Hematopoietic multipotent progenitor cell treated with erythropoietin and hydrocortisone succinate and interleukin-3 and kit ligand, for 4 days (in vitro differentiated cells): ENCODE measurements at places on chromosomes 3 and 15.

GRCh38 chr3:114816052-114816451, 331.0 kb downstream of the ZBTB20 start:
- peak; percentile 16 for DNase-seq

- DNase-seq, result no peak
Observed at GRCh38 chr15:70348226-70348543, 250.5 kb upstream of the TLE3 start.

- no peak for DNase-seq
Observed at GRCh38 chr15:74201710-74202420, 722 bp downstream of the STRA6 start.

DNA sequence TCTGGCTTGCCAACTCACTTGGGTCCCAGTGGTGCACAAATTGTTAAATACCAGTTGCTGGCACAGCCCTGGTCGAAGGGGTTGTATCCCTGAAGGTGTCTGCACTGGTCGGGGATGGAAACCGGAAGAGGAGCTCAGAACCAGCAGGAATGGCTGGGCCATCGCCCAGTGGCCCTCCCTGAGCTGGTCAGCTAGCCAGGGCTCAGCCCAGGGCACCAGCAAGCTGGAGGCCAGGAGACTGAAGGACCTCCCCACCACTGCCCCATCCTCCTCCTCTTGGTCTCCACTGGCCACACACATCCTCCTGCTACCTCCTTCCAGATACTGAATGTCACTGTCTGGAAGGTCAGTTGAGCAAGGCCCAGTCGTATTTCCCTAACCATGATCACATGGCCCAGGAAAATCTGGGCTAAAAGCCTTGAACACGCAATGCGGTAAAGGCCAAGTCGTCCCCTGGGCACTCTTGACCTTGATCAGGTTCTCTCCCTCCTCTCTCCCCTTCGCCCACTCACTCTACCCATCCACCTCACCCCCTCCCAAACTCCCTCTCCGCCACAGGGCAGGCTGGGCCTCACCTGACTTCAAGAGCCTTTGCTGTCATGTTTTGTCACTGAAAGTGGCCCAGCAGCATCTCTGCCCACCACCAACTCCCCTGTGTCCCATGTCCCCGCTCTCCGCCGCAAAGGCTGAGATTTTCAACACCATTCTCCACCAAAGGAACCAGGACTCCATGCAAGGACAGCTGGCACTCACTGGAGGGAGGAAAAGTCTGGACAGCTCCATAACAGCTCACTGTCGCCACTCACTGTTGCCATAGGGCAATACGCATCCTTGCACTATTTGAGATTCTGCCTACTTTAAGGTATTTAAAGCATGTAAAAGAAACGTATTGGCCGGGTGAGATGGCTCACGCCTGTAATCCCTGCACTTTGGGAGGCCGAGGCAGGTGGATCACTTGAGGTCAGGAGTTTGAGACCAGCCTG, 12.1 kb downstream of the ZDHHC19 start:
- peak; percentile 58 for DNase-seq

DNA sequence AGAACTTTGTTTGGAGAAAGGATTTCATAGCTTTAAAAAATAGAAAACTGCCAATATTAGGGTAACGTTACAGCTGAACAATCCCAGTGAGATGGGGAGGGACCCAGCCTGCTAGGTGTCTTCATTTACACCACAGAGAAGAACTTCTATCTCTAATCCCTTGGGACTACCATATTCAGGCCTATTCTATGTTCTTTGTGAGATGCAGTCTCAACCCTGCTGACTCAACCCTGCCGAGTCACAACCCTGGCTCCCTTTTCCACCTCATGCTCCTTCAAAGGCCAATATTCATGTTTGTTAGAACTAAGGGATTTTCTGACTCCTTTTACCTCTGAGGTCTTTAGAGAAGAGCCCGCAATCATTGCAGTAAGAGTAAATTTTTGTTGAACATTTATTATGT, 350.5 kb downstream of the EPHB1 start:
- no peak for DNase-seq

GRCh38 chr3:184716622-184717398, 4.9 kb upstream of the MAGEF1 start:
- no peak for DNase-seq

- DNase-seq, result no peak
Observed at GRCh38 chr3:64716110-64716710, 28.4 kb upstream of the ADAMTS9 start.

DNA sequence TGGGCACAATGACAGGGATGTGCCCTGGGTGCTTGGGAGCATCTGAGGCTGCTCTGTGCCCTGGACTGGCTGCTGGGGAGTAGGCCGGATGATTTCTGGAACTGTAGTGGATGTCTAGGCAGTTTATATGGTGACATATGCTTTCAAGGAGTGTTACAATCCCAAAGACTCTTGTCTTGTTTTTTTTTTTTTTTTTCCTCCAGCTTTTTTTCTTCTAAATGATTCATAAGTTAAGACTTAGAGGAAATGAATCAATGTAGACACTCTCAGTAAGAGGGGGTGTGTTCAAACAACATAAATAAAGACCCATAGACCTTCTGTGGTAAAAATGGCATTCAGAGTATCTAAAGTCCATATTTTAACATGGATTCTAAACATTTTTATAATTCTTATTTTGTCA, 706.1 kb upstream of the GOLIM4 start:
- no peak for DNase-seq

DNA sequence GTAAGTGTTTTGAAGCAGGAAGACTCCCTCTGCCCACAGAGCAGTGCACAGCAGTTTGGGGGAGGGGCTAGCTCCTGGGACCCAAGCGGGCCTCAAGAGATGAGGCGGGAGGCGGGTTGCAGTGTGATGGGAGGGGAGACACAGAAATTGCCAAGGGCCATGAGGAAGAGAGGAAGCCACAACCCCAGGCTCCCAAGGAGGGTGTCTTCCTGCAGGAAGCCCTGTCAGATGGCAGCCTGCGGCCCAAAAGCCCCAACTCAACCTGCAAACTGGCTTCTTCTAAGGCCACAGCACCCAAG, 7.3 kb upstream of the ISLR2 start:
- peak; percentile 53 for DNase-seq

- DNase-seq, result no peak
Observed at GRCh38 chr3:172146349-172146748, 107.0 kb downstream of the FNDC3B start.

DNA sequence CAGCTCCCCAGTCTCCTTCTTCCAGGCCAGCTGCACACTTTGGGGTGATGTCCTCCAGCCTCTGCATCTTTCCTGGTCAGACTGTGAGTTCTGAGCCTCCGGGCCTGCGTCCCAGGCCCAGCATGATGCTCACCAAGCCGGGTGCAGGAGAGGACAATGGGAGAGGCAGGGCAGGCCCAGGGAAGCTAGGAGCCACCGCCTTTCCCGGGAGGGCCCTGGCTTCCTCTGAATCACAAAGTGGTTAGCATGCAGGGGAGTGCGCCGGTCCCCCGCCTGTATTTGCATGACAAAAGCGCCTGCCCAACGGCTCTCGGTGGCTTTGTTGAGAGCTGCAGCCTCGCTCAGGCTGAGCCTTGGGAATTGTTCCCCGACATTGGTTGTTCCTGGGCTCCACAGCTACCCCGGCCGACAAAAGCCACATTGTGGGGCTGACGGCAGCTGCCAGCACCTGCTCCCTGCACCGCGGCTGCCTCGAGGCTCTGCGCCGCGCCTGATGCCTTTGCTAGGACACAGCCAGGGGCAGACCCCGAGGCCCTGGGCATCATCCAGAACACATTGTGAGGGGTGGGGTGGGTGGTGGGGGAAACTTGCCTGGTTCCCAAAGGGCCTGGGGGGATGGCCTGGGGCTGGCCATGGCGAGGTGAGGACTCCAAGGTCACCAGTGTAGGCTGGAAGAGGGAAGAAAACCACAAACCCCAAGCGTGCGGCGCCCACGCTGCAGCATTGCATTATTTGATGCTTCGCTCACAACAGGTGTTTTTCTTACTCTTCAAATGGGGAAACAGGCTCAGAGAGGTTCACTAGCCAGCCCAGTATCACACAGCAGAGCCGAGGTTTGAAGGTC, 20.0 kb upstream of the KLF13 start:
- DNase-seq, result no peak

DNA sequence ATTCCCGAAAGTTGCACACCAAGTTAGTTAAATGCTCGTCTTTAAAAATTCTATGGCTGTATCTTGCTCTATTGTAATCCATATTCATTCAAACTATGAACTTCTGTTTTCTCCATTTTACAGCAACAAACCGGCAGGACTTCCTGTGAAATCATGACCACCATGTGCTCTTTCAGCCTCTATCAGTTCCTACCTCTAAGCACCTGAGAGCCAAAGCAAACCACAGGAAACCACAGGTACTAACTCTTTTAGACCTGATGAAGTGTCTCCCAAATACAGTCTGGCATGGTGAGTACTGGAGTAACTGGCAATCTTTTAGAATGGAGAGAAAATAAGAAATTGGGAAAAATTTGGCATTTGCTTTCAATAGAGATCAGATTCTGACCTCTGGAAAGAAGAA, 186.5 kb upstream of the SLITRK3 start:
- DNase-seq, result no peak

- peak; percentile 61 for DNase-seq
Observed at GRCh38 chr15:83571820-83572707, 81.9 kb upstream of the ADAMTSL3 start.

GRCh38 chr3:12727481-12727880, 31.6 kb downstream of the TMEM40 start:
- DNase-seq, result no peak

DNA sequence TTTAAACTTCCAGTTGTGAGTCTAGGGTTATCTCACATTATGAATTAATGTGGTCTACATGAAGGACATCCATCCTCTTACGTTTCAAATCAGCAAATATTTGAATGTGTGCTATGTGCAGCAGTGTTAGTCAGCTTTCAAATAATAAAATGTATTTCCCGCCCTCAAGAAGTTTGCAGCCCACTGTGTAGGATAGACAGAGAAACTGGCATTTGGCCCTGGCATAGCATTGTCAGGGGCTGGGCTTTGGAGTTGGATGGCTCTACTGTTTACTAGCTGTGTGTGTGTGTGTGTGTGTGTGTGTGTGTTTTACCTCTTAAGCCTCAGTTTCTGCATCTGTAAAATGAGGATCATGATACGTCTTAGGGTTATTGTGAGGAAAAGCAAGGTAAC, 400.5 kb upstream of the C2CD4B start:
- DNase-seq, result no peak

GRCh38 chr3:140177943-140178342, 243.0 kb downstream of the CLSTN2 start:
- DNase-seq, result no peak

DNA sequence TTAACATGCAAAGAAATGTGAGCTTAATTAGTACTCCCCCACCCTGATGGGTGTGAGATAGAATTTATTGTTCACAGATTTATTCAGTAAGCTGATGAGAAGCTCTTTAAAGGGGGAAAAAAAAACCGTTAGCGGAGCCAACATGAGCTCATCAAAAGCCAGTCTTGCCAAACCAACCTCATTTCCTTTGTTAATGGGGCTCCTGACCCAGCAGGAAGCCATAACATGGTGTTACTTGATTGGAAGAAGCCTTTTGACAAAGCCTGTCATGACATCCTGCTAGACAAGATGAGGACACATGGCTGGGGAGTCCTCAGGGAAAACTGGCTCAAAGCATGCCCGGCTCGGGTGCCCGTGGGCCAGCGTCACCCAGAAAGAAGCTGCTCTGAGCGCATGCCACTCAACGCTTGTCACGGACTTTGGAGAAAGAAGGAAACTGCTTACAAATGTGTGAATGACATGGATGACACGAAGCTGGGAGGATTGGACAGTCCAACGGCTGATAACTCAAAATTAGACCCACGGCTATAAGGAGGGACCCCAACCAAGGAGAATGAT, 64.6 kb downstream of the SLCO2A1 start:
- DNase-seq, result peak; percentile 32

DNA sequence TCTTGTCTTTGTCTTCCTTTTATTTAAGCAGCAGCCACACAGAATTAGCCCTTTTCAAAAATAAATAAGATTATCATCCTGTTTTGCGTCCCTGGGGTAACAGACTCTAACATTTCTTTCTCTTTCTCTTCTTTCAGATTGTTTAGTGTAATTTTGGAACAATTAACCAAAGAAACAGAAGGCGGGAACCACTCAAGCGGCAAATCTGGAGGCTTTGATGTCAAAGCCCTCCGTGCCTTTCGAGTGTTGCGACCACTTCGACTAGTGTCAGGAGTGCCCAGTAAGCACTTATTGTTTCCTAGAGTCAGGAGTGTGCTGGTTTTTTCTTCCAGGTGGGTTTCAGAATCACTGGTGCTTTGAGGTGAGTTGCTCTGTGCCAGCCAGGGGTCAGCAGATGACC, 165.6 kb downstream of the CACNA1D start:
- no peak for DNase-seq

- peak; percentile 97 for DNase-seq
Observed at GRCh38 chr15:74598126-74598842, 17.4 kb upstream of the CLK3 start.

GRCh38 chr15:35168464-35168863, 83.4 kb upstream of the NANOGP8 start:
- no peak for DNase-seq

DNA sequence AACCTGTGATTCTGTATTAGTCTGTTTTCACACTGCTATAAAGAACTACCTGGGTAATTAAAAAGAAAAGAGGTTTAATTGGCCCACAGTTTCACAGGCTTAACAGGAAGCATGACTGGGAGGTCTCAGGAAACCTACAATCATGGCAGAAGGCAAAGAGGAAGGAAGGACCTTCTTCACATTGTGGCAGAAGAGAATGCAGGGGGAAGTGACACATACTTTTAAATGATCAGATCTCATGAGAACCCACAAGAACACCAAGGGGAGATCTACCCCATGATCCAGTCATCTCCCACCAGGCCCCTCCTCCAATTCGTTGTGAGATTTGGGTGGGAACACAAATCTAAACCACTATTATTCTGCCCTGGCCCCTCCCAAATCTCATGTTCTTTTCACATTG, 6.1 kb downstream of the ZKSCAN7 start:
- no peak for DNase-seq

DNA sequence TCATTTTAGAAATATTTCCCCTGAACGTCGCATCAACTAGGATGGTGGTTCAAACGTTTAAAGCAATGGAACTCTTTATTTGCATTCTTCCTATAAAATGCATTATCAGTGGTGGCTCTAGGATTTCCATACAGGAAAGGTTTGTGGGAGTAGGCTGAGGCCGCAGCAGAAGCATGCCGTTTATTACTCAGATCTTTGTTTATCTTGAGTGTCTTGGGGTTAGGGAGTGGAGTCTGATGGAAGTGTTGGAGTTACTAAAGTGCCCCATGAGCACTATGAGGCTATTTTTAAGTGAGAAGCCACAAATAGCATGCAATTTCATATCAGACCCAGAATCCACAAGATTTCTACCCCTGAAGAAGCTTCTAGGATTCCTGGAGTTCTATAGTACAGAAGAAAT, 26.2 kb downstream of the ATOSA start:
- no peak for DNase-seq

- DNase-seq, result peak; percentile 86
Observed at GRCh38 chr3:53083521-53083920, 37.6 kb upstream of the SFMBT1 start.

GRCh38 chr15:75682181-75683135, 30.2 kb downstream of the CSPG4 start:
- no peak for DNase-seq
